ENCODE measurements at places on chromosomes 5 and 9.

GRCh38 chr9:31023847-31024246 is 1360.6 kb upstream of the ACO1 start:
- no peak for DNase-seq

GRCh38 chr9:35856882-35857281 is 13.3 kb downstream of the OR13J1 start:
- DNase-seq = no peak

GRCh38 chr9:99803694-99804093 is 18.0 kb upstream of the NR4A3 start:
- no peak for DNase-seq

GRCh38 chr5:61344187-61344944 is 12.3 kb downstream of the ZSWIM6 start:
- no peak for DNase-seq

GRCh38 chr5:9428272-9428671 is 117.6 kb downstream of the SEMA5A start:
- no peak for DNase-seq

DNA sequence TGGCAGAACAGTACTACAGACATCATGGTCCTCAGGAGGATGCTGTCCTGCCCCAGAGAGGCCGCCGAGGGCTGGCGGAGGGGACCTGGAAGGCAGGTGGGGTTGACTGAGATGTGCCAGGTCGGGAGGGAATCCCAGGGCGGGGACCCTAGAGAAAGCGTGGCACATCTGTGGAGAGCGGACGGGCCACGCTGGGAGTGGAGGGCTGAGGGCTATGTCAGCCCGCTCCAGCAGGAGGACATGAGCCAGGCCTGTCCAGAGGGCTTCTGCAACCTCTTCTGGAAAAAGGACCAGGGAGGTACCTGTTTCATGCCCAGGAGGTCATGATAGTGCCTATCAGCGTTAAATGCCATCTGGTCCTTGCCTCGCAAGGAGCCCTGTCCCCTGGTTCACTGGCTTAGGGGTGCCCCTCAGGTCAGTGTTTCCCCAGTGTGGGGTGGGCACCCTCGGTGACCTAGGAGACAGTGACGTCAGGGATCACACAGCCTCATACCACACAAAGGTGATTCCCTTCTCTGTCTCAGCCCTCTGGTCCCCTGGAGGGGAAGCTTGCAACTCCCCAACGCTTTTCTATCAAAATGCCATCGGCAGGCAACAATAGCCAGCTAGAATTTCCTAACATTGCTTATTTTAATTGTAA is 103.6 kb upstream of the IER5L start:
- no peak for DNase-seq

DNA sequence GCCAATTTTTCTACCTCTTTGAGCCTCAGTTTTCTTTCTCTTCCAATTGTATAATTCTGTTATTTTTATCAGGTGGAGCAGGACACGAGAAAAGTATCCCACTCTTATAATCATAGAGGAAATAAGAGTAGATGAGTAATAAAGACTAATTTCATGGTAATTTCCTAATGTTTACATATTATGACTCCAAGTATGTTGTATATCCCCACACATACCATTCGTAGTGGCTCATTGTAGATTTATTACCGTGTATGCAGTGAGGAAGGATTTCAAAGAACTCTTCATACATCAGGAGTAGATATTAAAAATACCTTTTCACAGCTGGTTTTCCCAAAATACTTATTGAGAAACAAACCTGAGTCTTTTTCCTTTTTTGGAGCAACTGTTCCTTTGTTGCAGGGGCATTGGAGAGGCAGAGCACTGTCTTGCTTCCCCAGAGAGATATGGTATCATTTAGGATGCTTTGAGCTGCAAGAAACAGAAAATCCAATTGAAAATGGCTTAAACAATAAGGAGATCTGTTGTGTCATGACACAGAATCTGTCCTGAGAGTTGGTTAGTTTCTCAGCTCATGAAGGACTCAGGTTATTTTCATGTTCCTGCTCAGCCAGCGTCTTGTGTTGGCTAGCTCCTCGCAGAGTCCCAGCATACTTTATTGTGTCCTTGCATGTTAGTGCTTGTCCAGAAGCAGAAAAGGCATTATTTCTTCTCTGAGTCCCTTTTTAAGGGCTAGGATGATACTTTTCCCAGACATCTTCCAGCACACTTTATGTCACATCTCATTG is 291.2 kb downstream of the ARHGAP26 start:
- DNase-seq = no peak

Measured in HuH-7.5 (cell line).